ENCODE measurements at places on chromosomes 1 and 21. TPM values are rescaled to one million over a fixed set of nuclear protein-coding genes. Genes with fewer than 3 reads are reported as not detected.

DNA sequence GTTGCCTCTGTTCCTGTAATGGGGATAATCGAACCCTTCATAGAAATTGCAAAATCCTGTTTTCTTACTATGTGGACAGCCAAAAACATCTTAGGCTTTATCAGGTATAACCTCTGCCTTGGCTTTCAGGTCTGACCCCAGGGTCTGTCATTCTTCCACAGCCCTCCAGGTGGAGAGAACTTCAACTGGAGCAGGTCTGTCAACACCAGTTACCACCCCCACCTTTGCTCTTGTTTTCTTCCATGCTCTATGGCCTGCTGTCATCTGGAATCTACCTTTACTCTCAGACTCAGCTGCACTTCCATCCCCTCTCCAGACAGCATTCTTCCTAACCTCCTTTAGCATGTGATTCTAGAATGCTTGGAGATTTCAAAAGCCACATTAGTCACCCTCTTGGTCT lies 10.4 kb upstream of the GJA9 start:
- no peak for DNase-seq

- peak; percentile 82 for DNase-seq
These were observed 20.6 kb downstream of the RUNX3 start for GRCh38 chr1:24909388-24909898.

- no peak for DNase-seq
These were observed 115.2 kb downstream of the LRRC40 start for GRCh38 chr1:70090141-70090540.

GRCh38 chr1:83909687-83910086 lies 89.2 kb downstream of the TTLL7 start:
- DNase-seq, result no peak

DNA sequence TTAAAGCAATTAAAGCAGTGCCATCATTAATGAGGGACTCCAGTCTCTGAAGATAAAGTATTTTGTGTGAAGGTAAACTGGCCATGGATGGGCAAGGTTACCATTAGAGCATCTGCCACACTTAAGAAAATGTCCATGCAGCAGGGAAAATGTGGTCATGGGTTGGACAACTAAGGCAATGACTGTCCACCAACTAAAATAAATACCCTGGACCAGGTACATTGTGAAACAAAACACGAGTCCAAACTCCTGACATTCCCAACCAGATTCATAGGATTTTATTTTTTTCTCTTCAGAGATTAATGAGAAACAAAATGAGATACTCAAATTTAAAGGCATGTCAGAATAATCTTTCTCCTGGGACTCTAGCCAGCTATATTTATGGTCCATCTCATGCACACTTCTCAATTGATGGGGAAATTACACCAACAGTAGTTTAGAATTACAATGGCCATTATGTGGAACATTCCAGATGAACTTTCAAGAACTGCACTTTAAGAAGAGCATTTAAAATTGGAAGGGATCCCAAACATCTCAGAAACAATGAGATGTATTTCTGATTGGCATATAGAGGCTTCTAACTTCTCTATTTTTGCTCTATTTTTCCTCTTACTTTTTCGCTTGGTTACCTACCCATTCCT lies 8.1 kb downstream of the GBP7 start:
- DNase-seq, result no peak

GRCh38 chr1:41328001-41328615 lies 33.1 kb upstream of the FOXO6 start:
- no peak for DNase-seq

DNA sequence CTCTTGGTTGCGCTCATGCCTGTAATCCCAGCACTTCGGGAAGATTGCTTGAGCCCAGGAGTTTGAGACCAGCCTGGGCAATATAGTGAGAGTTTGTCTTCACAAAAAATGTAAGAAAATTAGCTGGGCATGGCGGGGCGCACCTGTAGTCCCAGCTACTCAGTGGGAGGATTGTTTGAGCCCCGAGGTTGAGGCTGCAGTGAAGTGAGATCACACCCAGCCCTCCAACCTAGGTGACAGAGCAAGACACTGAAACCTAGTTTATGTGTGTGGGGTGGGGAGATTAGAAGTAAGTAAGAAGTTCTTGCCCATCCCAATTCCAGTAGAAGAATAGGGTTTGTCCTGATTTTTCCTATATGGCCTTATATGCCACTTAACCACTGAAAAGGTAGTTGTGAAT lies 2.0 kb downstream of the RPL5 start:
- DNase-seq, result no peak

GRCh38 chr1:11498956-11499594 lies 20.1 kb downstream of the DISP3 start:
- DNase-seq, result no peak

DNA sequence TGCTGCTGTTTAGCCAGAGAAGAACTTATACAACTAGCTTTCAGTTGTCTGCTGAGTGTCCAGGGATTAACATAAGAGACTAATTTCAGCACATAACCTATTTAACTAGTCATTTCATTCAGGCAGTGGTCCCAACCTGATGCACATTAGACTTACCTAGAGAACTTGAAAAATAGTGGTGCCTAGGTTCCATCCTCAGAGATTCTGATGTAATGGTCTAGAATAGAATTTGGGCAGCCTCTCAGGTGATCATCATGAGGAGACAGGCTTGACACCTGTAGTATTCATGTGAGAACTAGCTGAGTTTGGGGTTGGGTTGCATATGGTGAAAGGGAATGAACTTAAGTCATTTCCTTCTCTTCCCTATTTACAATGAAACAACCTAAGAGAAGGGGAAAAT lies 24.8 kb downstream of the CNST start:
- no peak for DNase-seq

DNA sequence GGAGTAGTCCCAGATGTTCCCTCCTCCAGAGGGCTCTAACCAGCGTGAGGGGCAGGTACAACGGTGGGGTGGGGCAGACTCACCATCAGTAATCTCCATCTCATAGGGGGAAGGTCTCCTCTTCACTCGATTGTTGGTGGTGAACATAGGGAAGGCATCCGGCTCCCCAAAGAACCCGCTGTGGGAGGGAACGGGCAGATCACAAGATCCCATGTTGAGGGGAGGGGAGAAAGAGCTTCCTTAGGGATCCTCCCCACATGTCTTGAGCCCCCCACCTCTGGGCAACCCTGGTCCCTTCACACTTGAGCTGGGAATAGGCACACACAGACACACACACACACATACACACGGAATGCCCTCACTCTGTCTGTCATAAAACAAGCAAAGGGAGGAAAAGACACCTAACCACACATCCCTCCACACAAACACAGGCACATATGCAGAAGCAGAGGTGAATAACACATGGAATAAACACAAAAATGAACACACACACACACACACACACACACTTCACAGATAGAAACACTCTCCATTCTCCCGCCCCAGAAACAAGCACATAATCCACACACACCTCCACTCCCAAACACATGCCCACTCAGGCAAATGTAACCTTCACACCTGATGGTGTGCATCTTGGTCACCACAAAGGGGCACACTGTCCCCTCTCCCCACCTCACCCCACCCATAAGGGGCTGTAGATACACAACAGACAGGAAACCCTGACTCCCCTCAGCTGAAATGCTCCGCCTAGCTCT lies 7.9 kb downstream of the TAL1 start:
- DNase-seq, result no peak

GRCh38 chr1:222334026-222334680 lies 213.8 kb downstream of the HHIPL2 start:
- DNase-seq, result no peak

DNA sequence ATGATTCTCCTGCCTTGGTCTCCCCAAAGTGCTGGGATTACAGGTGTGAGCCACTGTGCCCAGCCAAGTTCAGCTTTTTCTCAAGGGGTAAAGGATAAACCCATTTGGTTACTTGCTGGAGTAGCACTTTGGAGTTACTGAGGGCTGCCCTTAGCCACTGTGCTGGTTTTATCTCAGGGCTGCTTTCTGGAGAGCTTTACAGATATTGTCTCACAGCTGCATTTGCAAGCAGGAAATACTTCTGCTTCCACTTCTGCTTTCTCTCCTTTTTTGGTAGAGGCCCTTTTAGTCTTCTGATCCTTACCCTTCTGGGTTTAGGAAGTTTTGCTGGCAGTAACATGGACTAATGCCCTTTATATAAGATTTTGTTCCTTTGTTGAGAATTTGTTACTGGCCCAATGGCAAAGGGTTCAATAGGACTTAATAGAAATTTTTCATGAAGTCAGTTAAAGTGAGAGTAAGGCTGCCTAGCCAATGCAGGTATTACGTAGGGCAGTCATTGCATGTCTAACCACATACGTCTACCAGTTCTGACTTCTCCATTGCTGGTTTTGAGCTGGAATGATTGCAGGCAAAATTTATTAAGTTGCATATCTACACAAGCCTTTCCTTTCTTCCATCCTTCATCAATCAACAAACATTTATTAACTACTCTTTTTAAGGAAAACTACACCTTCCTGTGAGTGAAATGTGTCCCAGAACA lies 24.4 kb downstream of the CAP1 start:
- no peak for DNase-seq

DNA sequence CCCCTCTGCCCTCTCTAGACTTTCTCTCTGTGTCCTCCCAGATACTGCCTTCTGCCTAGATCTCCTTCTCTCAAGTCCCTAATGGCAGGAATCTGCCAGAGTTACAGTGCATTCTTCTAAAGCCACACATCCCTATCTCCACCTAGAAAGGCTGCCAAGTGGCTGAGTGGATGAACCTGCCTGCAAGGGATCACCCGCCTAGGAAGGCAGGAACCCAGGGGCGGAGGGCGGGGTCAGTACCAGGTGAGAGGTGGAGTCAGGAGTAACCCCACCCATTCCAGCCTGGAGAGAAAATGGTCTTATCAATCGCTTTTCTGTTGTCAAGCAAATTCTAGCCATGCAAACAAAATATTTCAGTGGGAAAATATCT lies 60.8 kb downstream of the BCAR3 start:
- no peak for DNase-seq

GRCh38 chr1:203072911-203073310 lies 12.9 kb downstream of the MYOG start:
- no peak for DNase-seq

- no peak for DNase-seq
These were observed 3.6 kb upstream of the CSTB start for GRCh38 chr21:43779660-43780059.

DNA sequence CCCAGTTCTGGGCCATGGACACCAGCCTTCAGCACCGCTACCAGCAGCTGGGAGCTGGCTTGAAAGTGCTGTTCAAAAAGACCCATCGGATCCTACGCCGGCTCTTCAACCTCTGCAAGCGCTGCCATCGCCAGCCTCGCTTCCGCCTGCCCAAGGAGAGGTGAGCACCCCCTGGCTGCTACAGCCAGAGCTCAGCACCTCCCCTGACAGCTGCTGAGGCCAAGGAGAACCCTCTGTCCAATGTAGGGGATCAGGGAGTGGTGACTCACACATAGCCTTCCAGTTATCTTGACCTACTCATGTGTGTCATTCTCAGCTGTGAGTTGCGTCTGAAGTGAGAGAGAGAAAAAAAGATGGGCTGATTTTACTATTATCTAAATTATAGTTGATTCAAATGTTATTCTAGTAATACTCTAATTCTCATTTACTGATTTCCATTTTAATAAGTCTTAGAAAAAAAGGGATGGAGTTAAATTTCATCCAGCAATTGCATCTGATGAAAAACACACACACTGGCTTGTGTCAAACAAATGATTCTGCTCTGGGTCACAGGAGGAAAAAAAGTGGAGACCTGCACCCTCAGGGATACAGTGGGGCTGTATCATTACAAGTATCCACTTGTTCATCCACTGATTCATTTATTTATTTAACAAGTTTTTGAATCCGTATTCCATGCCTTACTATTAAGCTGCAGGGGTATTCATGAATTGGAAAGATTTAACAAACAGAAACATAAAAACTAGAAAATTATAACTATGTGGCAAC lies 108.0 kb downstream of the BRINP2 start:
- DNase-seq, result peak; percentile 48

GRCh38 chr1:113758631-113759332 lies 504 bp downstream of the PHTF1 start:
- DNase-seq, result peak; percentile 76

DNA sequence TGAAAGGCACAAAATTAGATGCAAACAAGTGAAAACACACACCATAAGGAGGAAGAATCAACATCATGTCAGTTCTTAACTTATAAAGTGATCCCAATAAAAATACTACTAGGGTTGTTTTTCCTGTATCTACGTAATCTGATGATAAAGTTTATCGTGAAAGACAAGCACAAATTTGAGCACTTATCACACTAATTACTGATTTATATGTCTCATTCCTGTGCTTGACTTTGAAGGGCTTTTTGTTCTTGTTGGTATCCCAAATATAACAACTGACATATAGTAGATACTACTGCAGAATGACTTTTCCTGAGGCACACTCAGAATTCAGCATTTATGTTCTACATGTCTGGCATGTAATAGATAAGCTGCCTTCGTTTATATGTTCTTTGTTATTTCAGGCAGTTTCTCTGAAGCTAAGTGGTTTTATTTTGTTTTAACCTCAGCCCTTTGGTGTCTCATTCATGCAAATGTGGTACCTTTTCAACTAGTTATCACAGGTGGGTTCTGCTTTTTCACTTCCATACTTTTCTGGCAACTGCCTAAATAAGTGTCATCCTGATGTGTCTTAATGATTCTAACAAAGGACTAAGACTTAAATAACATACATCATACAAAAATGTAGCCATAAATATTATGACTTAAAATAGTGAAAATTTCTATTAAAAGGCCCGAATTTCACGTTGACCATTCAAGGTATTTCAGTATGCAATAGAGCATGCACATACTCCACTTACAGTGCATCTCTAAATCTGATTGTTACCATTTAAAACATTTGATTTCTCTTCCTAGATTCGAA lies 73.2 kb downstream of the LRRC8C start:
- DNase-seq, result no peak

- no peak for DNase-seq
These were observed 137.3 kb upstream of the EDN2 start for GRCh38 chr1:41621791-41622190.

DNA sequence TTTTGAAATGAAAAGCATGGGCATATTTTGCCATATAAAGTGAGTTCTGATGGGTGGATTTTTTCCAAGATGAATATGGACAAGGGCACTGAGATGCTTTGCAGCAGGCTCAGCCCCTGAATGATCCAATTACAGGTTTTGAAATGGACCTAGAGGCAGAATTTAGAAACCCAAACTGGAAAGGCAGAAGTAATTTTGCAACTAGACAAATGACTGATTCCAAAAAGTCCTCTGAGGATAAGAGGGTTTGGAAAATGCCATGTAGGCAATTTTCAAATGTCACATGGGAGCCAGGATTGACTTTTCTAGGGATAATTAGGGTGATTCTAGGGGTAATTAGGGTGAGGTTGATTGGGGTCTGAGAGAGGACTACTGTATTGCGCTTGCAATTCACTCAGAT lies 148.9 kb upstream of the ZNF648 start:
- no peak for DNase-seq

- peak; percentile 35 for DNase-seq
These were observed 447.5 kb downstream of the NEGR1 start for GRCh38 chr1:71834601-71835441.

GRCh38 chr1:17207540-17207939 lies 2.6 kb downstream of the PADI1 start:
- no peak for DNase-seq

GRCh38 chr21:42616446-42616845 lies 37.0 kb upstream of the PDE9A start:
- no peak for DNase-seq

The LCE1B gene
- not detected for total RNA-seq

The TBX15 gene
- total RNA-seq, result 3.8 TPM

The ITPKB gene
- 11.0 TPM for total RNA-seq

The FAM163A gene
- 0.43 TPM for total RNA-seq

The KRTAP13-3 gene
- total RNA-seq, result not detected

The STUM gene
- 0.16 TPM for total RNA-seq

The AMY2A gene
- total RNA-seq, result not detected

The HOOK1 gene
- 36.8 TPM for total RNA-seq

All from hepatocyte (in vitro differentiated cells).